Fibroblast of the aortic adventitia (primary cell): ENCODE measurements at places on chromosomes 5 and 9. TPM values are rescaled to one million over a fixed set of nuclear protein-coding genes. Genes with fewer than 3 reads are reported as not detected.

The CAVIN4 gene
- 1.4 TPM in 2 replicates for total RNA-seq

The ALDH1B1 gene
- total RNA-seq: 10.4 and 14.3 TPM in 2 replicates

The PCDHGA3 gene
- 1.1 and 4.4 TPM in 2 replicates for total RNA-seq

The KIF20A gene
- total RNA-seq: 1.3 and 24.7 TPM in 2 replicates

The IL3 gene
- total RNA-seq: not detected in 2 replicates

The RANBP6 gene
- 19.9 and 37.7 TPM in 2 replicates for total RNA-seq

The NTNG2 gene
- 1.1 and 2.4 TPM in 2 replicates for total RNA-seq

The ZNF883 gene
- 4.3 and 4.4 TPM in 2 replicates for total RNA-seq

The CYLC2 gene
- not detected in 2 replicates for total RNA-seq

The GCNT4 gene
- 2.5 and 9.3 TPM in 2 replicates for total RNA-seq

The PCDHGA8 gene
- total RNA-seq: 2.5 and 3.8 TPM in 2 replicates

The PCDHGA10 gene
- 10.6 and 22.2 TPM in 2 replicates for total RNA-seq

The ADGRD2 gene
- total RNA-seq: not detected in 2 replicates

The NDUFA8 gene
- total RNA-seq: 23.5 and 25.2 TPM in 2 replicates

The JAKMIP2 gene
- 1.4 and 2.4 TPM in 2 replicates for total RNA-seq

The GPX8 gene
- total RNA-seq: 79.7 and 244 TPM in 2 replicates

The PTCH1 gene
- 2.1 and 9.4 TPM in 2 replicates for total RNA-seq

The GLRX gene
- total RNA-seq: 13.3 and 31.6 TPM in 2 replicates

The CSF2 gene
- total RNA-seq: not detected in 2 replicates

The EFNA5 gene
- total RNA-seq: 2.1 and 33.1 TPM in 2 replicates

The DBH gene
- not detected in 2 replicates for total RNA-seq

The TAF1L gene
- total RNA-seq: not detected in 2 replicates

The PCDHGA7 gene
- 2.9 and 8.4 TPM in 2 replicates for total RNA-seq

The ZNF367 gene
- 0.33 and 31.3 TPM in 2 replicates for total RNA-seq

The RNF183 gene
- not detected in 2 replicates for total RNA-seq

The NR5A1 gene
- total RNA-seq: not detected in 2 replicates

The MARCHF11 gene
- not detected in 2 replicates for total RNA-seq

The PCDHA10 gene
- under 0.01 and 0.09 TPM in 2 replicates for total RNA-seq

The PCDHGB5 gene
- 8.5 and 19.9 TPM in 2 replicates for total RNA-seq

The NXNL2 gene
- total RNA-seq: 0.74 and 1.1 TPM in 2 replicates

The WDR55 gene
- 12.8 and 21.9 TPM in 2 replicates for total RNA-seq

The IL31RA gene
- 0.72 and 0.74 TPM in 2 replicates for total RNA-seq

The DPM2 gene
- total RNA-seq: 7.0 and 19.9 TPM in 2 replicates

The INSL6 gene
- not detected in 2 replicates for total RNA-seq

The GRXCR2 gene
- 0.09 TPM in 1 of 2 replicates, not detected in the other for total RNA-seq

The LCNL1 gene
- 0.54 and 15.3 TPM in 2 replicates for total RNA-seq

The FBP2 gene
- total RNA-seq: not detected in 2 replicates

The ATP10B gene
- not detected in 2 replicates for total RNA-seq

The PLPP7 gene
- 5.6 and 9.8 TPM in 2 replicates for total RNA-seq

The TMEM267 gene
- total RNA-seq: 9.6 and 35.8 TPM in 2 replicates

The PCSK1 gene
- total RNA-seq: 0.45 and 1.5 TPM in 2 replicates

The CARTPT gene
- total RNA-seq: not detected in 2 replicates

The FIBCD1 gene
- total RNA-seq: 0.27 TPM in 1 of 2 replicates, not detected in the other

The PCDHGB2 gene
- total RNA-seq: 1.3 and 5.7 TPM in 2 replicates

The ABO gene
- total RNA-seq: not detected in 2 replicates

The CDC25C gene
- total RNA-seq: 0.16 and 8.9 TPM in 2 replicates

The TCF7 gene
- total RNA-seq: 1.1 and 16.8 TPM in 2 replicates

The GFRA3 gene
- total RNA-seq: not detected in 2 replicates

The ARHGEF39 gene
- total RNA-seq: 3.9 TPM in 1 of 2 replicates, not detected in the other

The SPINK4 gene
- total RNA-seq: not detected in 2 replicates

The RAPGEF1 gene
- total RNA-seq: 20.2 and 33.7 TPM in 2 replicates

The UTP15 gene
- total RNA-seq: 31.2 and 33.2 TPM in 2 replicates

The RNF208 gene
- total RNA-seq: 0.45 TPM in 1 of 2 replicates, not detected in the other
